ENCODE measurements at places on chromosomes 6 and 20.

DNA sequence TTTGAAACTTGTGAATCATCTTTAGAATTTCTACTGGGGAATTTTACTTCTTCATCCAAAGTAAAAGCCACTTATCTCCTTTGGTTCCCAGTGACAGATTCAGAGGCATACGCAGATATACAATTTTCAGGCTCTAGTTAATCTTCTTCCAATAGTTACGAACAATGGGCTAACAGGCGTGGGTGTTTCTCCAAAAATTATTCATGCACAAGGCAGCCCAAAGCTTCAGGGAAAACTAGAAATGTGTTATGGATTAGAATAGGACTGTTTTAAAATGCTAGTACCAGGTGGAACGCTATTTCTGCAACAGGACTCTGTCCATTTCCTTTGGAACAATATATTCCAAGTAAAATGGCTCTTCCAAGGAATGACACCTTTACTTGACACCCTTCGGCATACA is 102.2 kb downstream of the ZNF217 start:
- no peak for DNase-seq

GRCh38 chr20:47749339-47749738 is 35.9 kb downstream of the SULF2 start:
- DNase-seq = no peak

GRCh38 chr6:25042984-25043725 is 107.4 kb upstream of the RIPOR2 start:
- no peak for DNase-seq

GRCh38 chr6:169921853-169922824 is 170.7 kb downstream of the ERMARD start:
- DNase-seq = no peak

DNA sequence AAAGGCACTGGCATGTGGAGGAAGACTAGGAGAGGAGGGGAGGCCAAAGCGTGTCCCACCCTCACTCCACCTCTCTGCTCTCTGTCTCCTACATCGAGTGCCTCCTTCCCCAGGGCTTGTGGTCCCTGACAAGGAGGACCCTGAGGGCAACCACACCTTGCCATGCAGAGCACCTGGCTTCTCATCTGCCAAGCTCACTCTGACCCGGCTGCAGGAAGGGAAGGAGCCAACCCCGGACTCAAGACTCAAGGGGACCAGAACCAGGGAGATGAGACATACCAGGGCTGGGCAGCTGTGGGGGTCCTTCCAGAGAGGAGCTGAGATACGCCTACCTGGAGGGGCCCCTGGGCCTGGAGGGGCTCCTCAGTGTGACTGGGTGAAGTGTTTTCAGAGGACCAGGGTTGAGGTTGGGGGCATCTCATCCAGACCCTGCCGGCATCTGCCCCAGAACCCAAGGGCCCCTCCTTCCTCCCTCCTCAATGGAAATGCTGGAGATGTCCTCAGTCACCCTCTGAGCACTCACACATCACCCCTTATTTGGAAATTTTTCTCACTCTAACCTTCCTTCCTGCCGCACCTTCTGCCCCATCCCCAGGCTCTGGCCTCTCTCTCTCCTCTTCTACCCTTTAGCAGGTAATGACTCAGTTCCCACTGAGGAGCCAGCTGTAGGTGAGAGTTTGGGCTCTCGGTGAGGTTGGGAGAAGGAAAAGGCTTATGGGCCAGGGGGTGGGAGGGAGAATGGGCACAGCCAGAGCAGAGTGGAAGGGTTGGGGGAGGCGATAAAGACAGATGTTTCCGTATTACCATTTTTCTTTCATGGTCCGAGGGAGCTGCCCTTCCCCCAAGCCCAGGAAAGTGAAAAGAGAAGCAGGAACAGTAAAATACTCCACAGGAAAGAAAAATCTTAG is 32.0 kb upstream of the POU5F1 start:
- no peak for DNase-seq

DNA sequence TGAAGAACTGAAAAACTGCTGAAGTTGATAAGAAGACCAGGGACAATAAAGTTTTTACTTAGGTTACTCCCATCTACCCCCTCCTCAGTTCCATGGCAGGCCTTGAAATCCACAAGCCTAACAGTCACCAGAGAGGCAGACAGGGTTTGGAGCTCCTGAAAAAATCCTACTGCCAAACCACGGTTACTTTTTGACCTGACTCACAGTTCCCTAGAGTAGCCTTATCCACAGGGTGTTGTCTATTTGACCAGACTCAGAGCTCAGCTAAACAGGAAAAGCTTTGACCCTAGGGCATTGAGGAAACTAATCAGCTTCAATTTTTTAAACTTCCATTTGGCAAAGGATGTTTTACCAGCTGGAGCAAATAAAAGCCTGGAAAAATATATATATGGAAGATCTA is 257.7 kb upstream of the NT5E start:
- DNase-seq = no peak

DNA sequence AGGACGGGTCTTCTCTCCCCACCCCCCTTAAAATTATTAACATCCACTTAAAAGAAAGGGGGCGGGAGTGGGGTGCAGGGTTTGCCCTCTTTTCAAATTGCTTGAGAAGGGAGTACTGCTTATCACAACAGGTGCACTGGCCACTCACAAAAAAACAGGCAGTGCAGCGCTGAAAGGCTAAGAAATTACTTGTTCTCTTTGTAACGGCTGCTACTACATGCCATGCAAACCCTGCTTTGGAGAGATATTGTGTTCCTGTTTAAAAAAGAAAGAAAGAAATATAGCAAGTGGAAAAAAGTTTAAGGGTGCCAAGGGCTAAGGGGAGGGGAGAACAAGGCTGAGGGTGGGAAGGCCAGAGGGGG is 312.7 kb upstream of the JARID2 start:
- DNase-seq = no peak

GRCh38 chr6:16562498-16562897 is 198.8 kb downstream of the ATXN1 start:
- no peak for DNase-seq

- DNase-seq = no peak
These were observed 270.0 kb upstream of the JAG1 start for GRCh38 chr20:10943686-10944265.

All from GM12864 (cell line).